ENCODE measurements at places on chromosomes 7 and 10. TPM values are rescaled to one million over a fixed set of nuclear protein-coding genes. Genes with fewer than 3 reads are reported as not detected.

Gene MOGAT3
- not detected for total RNA-seq

Gene AQP1
- total RNA-seq, result 42.3 TPM

Gene LIPK
- 3.3 TPM for total RNA-seq

Gene PIK3CG
- total RNA-seq, result 0.56 TPM

DNA sequence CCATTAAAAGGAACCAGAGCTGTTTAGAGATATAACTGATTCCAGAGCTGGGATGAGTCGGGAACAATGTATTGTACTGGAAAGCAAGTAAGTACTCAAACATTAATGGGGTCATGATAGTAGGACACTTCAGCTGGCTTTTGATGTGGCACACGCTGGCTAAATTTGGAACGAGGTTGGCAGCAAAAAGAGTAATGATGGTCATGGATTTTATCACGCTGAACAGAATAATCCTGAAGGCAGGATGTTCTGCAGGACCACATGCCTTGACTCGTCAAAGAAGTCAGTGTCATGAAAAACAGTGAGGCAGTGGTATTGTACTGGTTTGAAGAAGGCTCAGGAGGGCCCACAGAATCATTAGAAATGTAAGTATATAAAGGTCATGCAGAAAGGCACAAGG is 220.3 kb downstream of the SNX13 start:
- no peak for ATAC-seq

DNA sequence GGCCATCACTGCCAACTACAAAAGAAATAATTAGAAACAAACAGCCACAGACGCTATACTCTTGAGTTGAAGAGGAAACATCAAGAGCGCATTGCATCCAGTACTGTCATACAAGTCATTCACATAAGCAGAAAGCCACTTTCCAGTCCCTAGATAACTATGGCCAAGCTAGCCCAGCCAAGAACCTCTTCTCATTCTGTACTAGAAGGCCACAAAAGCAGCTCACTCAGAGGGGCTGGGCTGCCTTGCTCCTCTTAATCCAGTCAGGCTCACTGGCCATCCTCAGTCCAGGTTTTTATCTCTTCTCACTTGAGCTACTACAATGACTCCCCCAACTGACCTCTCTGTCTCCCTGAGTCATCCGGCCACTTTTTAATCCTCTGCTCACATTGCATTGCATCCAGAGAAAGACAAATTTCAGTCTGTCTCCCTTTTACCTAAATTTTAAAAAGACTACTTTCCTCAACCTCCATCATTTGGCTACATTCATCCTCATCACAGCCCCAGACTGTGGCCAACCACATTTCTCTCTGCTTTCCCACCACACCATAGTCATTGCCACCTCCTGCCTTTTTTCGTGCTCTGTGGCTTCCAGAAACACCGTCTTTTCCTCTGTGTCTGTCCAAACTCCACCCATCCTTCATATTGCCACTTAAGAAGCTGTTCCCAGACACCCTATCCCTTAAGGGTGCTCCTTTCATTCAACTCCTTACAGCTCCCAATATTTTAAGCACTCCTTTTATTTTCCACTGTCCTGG is 25.0 kb downstream of the PPP1R3C start:
- no peak for ATAC-seq

GRCh38 chr7:133698127-133698526 is 429.0 kb upstream of the LRGUK start:
- no peak for ATAC-seq

Measured in esophagus mucosa (tissue), 1 donor.